ENCODE measurements at places on chromosomes 5 and 9.

GRCh38 chr5:92472981-92473566 lies 1090.0 kb upstream of the ARRDC3 start:
- no peak for DNase-seq

- DNase-seq = no peak
These were observed 224.9 kb downstream of the PCSK5 start for GRCh38 chr9:76115396-76115795.

GRCh38 chr9:116096046-116096445 lies 57.5 kb upstream of the PAPPA start:
- DNase-seq = no peak

- DNase-seq = no peak
These were observed 5.6 kb upstream of the IER5L start for GRCh38 chr9:129183495-129184218.

- DNase-seq = peak; percentile 46
These were observed at the start of gene PRR7 for GRCh38 chr5:177446200-177447065. Gene PRR7, plus strand, starts transcription at chr5:177446814. Its CDS starts 8,254 bp downstream, at chr5:177455068.

- no peak for DNase-seq
These were observed 50.2 kb upstream of the SAP30L start for GRCh38 chr5:154395407-154396106.

GRCh38 chr9:35757226-35757891 lies 3.3 kb upstream of the MSMP start:
- peak; percentile 78 for DNase-seq

GRCh38 chr5:81898403-81898802 lies 73.4 kb upstream of the ATG10 start:
- no peak for DNase-seq

- DNase-seq = no peak
These were observed 52.1 kb downstream of the NSG2 start for GRCh38 chr5:174097486-174098185.

GRCh38 chr5:179313849-179314521 lies 31.3 kb downstream of the ADAMTS2 start:
- peak; percentile 61 for DNase-seq

- no peak for DNase-seq
These were observed 30.1 kb downstream of the MTMR12 start for GRCh38 chr5:32282633-32283032.

DNA sequence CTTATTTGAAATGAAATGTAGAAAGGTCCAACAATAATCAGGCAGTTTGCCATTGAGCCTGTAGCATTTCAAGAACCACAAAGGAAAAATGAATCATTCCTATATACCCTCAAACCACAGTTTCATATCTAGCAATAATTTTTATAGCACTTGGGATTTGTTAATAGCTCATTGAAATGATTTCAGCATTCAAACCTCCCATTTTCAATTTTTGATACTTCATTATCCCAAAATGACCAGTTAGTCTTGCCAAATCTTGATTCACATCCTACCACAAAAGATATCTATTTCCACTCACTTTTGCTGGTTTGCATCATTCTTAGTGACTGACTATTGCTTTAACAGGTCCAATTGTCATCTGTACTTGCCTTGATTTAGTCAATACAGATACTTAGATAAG lies 790.1 kb downstream of the TLE1 start:
- DNase-seq = no peak

DNA sequence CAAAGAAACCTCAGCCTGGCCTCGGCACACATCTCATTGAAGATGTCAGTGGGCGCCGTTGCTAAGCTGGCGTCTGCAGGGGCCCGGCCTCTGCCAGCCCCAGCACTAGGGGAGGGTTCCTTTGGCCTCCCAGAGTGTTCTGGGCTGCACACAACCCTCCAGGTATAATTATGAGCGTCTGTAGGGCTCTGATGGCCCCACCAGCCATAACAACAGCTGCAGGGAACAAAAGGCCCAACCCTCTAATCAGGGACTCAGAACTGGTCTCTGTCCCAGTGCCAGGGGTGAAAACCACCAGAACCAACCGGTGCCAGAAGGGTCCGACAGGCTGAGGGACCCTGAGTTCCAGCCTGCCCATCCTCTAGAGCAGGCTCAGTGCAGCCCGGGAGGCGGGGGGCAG lies 39.5 kb upstream of the SLC12A7 start:
- peak; percentile 22 for DNase-seq

DNA sequence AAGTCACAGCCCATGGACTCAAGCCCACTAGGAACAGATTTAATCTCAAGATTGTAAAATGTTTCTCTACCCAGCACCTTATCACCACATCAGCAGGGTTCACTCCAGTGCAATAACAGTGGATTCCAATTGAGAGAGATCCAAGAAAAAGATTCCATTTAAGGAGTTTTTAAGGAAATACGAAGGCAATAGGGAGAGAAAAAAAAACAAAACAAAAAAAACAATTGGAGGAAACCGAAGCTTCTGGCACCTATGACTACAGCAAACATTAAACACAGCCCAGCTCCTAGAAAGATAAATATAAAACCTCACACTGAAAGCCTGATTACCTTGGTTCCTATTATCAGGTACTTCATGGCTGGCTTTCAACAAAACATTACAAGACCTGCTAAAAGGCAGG lies 192.7 kb downstream of the DAB2IP start:
- DNase-seq = no peak

- DNase-seq = no peak
These were observed 1.2 kb upstream of the GALNT10 start for GRCh38 chr5:154189256-154189818.

DNA sequence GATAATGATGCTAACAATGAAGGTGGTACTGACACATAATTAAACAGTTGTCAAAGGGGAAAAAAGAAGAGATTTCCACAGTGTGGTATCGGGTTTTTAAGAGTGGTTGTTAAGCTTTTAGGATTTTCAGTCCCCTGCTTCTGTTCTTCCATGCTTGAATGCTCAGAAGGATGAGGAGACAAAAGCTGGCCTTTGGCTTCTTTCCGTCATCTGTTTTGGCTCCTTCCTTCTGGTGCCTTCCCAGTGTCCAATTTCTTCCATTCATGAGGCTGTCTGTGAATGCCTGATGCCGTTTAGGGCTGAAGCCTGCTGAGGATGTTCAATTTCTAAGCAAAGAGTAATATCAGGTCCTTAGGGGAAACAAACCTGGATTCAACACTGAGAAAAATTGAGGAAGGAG lies 179.6 kb upstream of the GLRA1 start:
- no peak for DNase-seq

- no peak for DNase-seq
These were observed 20.4 kb upstream of the CYFIP2 start for GRCh38 chr5:157245476-157245875.

DNA sequence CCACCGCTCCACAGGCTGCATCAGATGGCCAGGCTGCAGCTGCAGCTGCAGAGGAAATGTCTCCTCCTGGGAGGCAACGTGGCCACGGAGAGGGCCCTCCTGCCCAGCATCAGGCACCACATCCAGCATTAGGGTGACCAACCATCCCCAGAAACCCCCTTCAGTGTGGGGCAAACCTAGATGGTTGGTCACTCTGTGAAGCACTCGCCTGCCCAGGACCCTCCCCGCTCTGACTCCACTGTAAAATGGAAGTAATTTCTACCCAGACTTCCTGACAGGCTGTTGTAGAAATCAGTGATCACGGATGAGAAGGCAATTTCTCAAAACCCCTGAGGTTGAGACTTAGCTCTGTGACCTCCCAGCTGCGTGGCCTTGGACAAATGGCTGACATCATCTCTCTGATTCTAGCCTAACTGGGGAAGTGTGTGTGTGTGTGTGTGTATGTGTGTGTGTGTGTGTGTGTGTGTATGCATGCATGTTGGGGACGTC lies 31.6 kb downstream of the B4GALT1 start:
- DNase-seq = no peak

DNA sequence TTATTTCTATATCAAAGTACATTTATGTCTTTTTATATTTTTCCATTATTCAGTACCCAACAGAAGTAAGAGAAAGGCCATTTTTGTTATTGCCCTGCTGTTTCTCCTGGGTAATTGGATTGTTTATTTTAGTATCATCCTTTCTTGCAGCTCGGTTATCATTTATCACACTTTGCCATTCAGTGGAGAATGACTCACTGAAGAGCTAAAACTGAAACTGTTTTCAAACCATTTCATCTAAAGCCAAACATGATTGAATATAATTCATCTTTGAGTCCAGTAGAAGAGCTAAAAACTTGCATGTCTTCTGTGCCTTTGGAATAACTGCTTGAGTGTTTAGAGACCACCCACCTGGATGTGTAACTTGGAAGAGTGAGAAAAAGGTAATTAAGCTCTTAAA lies 139.5 kb upstream of the PRDM9 start:
- no peak for DNase-seq
